Glomerular endothelial cell (primary cell): ENCODE measurements at places on chromosomes 1 and 21. TPM values are rescaled to one million over a fixed set of nuclear protein-coding genes. Genes with fewer than 3 reads are reported as not detected.
A peak's percentile ranks its signal among the peaks of the same experiment; 100 is the strongest.

Gene TLR5
- 0.19 and 0.53 TPM in 2 replicates for total RNA-seq

Gene GIPC2
- total RNA-seq, result 0.15 and 2.0 TPM in 2 replicates

Gene CLCNKB
- not detected in 2 replicates for total RNA-seq

Gene TBX15
- total RNA-seq, result not detected in 2 replicates

Gene ERRFI1
- total RNA-seq, result 59.7 and 63.0 TPM in 2 replicates

Gene AMY2A
- not detected in 2 replicates for total RNA-seq

Gene NR1I3
- total RNA-seq, result not detected in 2 replicates

Gene ALX3
- total RNA-seq, result not detected in 2 replicates

Gene NPL
- total RNA-seq, result 1.8 and 2.7 TPM in 2 replicates

Gene RGS13
- not detected in 2 replicates for total RNA-seq

- DNase-seq, result no peak
Measured at GRCh38 chr1:37722181-37723071, 30.1 kb downstream of the CDCA8 start.

GRCh38 chr1:8423692-8424538 is 106.0 kb downstream of the SLC45A1 start:
- no peak for DNase-seq

- no peak for DNase-seq
Measured at GRCh38 chr1:11842154-11843041, 5.2 kb downstream of the NPPA start.

- no peak for DNase-seq
Measured at GRCh38 chr1:108570128-108570527, 10.2 kb downstream of the EEIG2 start.

DNA sequence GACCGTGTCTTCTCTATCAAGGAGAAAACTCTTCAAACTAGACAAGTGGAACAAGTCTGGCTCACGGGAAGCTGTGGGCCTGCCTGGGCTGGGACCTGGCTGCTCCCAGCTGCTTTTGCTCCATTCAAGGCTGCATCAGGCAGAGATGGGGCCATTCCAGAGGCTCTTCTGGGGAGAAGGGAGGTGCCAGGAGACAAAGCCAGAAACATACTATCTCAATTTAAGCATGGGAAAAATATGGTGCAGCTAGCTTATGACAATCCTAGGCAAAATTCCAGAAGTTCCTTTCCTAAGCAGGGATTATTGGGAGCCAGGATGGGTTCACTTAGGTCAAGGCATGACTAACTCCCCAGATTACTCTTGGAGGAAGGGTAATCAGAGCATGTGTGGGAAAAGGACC is 90.8 kb upstream of the SLC2A1 start:
- no peak for DNase-seq

GRCh38 chr1:248776991-248777390 is 21.4 kb upstream of the LYPD8 start:
- no peak for DNase-seq

DNA sequence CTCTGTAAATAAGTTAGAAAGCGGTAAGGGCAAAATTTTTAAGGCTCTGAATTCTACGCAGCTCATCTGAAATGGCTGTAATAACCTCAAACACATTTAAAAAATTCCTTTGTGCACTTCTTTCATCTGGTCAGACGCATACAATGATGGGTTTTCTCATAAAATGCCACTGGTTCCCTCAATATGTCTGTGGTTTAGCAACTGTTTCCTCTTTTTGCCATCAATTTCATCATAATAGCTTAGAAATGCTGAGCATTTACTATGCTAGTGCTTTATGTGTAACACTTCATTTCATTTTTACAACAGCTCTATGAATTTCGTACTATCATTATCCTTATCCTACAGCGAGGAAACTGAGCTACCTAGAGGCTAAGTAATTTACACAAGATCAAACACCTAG is 35.3 kb upstream of the DMRTA2 start:
- DNase-seq, result no peak

- no peak for DNase-seq
Measured at GRCh38 chr1:153597206-153597605, 15.7 kb downstream of the S100A16 start.

DNA sequence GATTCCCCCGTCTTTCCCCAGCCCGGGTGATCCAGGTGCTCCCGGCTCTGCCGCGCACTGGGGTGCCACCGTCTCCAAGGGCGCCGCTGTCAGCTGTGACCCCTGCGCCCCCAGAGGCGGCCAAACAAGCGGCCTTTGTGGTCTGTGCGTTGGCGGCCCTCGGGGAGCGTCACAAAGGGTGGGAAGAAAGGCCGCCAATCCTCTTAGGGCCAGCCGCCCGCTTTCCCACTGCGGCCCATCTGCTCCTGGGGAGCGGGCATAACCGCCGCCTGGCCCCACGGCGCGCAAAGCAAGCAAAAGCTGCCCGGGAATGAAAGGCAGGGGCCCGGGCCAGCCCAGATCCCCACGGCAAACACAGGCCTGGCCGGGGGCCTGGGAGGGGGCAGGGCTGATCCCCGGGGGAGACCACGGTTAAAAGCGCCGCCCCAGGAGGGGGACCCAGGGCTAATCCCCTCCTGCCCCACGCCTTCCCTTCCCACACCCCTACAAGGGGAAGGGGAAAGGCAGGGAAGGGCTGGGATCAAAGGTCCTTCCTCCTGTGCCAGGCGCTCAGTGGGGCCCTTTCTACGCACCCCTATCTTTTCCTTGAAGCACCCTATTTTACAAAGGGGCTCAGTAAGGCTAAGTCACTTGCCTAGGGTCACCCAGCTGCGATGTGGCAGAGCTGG is 24.0 kb downstream of the C1QB start:
- DNase-seq, result no peak

DNA sequence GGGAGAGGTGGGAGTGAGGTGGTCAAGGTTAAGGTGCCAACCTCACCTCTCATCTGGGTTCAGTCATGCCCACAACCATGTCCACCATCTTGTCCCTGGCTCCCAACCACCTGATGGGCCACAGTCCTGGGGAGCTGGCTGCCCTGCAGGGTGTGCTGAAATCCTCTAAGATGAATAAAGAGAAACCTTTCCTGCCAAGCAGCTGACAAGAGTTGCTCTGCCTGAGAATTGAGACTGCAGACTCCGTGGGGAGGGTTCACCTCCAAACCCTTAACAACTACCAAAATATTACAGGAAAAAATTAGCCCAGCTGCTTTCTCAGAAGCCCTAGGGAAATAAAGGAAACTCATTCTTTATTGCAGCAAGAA is 15.2 kb upstream of the FGR start:
- no peak for DNase-seq

DNA sequence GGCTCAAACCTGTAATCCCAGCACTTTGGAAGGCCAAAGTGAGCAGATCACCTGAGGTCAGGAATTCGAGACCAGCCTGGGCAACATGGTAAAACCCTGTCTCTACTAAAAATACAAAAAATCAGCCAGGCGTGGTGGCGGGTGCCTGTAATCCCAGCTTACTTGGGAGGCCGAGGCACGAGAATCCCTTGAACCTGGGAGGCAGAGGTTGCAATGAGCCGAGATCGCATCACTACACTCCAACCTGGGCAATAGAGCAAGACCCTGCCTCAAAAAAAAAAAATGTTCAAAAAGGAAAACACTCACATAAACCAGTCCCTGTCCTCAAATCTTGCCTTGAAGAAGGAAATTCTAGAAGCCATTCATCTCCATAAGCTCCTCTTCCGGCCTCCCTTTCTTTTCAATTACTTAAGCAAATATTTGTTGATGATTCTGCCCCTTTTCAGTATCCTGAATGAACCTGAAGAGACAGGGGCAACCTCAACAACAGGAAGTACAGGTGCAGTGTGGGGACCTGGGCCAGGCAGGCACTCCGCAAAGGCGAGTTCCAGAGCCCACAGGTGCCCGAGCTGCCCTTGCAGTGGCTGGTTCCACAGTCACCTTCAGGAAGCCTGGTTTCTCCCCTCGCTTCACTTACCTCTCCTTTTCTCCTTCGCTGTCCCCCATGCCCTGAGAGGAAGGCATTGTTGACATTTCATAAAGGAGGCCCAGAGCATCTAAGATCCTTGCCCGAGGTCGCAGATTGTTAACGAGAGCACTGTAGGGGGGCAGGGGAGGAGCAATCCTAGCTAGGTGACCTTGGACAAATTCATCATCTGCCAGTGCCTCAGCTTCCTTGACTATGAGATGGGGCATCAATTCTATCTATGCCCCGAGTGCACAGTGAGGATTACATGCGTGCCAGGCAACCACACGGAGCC is 8.9 kb upstream of the LEFTY1 start:
- no peak for DNase-seq

DNA sequence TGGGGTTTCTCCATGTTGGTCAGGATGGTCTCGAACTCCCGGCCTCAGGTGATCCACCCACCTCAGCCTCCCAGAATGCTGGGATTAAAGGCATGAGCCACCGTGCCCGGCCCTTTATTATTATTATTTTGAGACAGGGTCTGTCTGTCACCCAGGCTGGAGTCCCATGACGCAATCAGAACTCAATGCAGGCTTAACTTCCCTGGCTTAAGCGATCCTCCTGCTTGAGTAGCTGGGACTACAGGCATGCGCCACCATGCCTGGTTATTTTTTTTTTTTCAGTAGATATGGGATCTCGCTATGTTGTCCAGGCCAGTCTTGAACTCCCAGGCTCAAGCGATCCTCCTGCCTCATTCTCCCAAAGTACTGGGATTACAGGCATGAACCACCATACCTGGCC is 47.1 kb upstream of the CITED4 start:
- no peak for DNase-seq

DNA sequence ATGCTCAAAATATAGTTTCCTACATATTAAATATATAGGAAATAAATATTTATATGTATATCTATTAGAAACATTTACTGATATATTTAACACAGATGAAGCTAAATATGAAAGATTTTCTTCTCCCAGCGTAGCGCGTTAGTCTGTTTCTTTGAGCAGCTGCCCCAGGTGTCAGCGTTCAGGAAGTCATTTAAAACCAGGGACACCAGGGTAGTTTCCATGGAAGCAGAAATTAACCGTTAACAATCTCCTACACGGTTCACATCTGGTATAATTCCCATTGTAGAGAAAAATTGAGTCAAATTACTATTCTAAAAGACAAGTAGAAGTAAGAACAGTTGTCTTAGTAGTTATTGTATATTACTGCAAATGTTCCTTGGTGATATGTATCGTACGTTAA is 1443.7 kb downstream of the MRPL39 start:
- no peak for DNase-seq

DNA sequence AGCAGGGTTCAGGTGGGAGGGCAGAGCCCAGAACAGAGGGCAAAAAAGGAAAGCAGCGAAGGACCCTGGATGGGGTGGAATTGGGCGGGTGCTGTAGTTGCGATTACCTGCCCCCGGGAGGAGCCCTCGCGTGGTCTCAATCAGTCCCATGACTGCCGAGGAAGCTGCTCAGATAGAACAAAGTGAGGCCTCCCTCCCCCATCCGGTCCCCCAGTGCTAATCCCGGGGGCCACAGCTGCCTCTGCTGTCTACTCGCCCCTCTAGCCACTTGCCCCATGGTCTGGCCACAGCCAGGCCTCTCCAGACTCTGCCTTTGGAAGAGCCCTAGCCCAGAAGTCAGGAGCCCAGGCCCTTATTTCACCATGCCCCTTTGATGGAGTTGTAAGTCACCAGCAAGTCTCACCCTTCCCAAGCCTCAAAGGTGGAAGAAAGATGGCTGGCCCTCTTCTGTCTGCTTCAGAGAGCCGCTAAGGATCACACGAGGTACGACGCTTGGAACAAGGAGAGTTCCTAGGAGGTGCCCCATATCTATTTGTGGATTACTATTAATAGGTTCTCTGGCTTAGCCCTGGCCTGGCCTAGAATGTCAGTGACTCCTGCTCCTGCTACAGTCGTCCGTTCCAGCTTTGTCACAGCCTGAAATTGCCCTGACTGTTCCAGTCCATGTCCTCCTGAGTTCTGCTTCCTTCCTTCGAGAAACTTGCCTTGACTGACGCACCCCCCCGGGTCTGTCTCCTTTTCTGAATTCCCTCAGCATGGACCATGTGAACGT is 16.4 kb downstream of the ECHDC2 start:
- DNase-seq, result no peak

- DNase-seq, result no peak
Measured at GRCh38 chr1:103492003-103492625, 33.4 kb upstream of the RNPC3 start.

DNA sequence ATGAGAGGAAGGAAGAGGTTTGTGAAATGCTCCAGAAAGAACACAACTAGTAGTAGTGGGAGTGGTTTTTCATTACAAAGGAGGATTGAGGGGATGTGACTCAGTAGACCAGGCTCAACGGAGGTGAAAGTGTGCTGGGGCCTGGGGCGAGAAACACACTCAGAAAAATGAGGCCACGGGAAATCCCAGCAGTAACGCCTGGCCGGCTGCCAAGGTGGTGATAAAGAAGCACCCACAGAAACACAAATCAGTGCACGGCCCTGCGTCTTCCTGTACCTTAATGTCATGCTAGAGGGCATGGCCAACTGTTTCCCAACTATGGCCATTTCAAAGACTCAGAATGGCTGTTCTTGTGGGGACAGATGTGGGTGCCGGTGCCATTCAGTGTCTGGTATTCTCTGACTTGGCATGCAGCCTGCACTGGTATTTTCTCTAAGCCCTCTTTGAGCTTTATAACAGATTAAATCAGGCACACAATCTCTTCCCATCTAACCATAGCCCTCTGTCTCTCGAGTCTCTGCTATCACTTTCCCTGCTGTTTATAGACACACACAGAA is 38.2 kb downstream of the URB2 start:
- no peak for DNase-seq

DNA sequence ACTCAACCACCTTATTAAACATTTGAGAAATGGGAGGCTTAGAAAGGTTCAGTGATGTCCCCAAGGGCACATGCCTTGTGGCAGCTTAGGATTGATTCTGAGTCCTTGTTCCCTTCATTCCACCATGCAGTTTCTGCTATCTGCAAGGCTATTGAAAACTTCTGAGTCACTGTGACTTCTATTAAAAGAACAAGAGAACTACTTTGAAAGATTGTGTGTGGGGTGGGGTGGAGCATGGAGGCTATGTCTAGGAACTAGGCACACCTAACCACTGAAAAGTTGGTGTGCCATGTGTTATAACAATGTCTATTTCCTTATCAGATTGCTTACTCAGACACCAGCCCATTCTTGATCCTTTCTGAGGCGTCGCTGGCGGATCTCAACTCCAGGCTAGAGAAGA is 10.8 kb downstream of the MTARC1 start:
- DNase-seq, result no peak

- DNase-seq, result no peak
Measured at GRCh38 chr1:205945069-205945468, 1.8 kb upstream of the SLC26A9 start.

GRCh38 chr1:223845810-223846682 is at the start of gene TP53BP2:
TSS of gene TP53BP2 (minus strand) at chr1:223845947. CDS start at chr1:223845680, 267 bp downstream.
- DNase-seq, result no peak

GRCh38 chr1:60563777-60564535 is 490.4 kb upstream of the C1orf87 start:
- no peak for DNase-seq

GRCh38 chr1:93722081-93723031 is 40.7 kb upstream of the BCAR3 start:
- DNase-seq, result peak; percentile 47

DNA sequence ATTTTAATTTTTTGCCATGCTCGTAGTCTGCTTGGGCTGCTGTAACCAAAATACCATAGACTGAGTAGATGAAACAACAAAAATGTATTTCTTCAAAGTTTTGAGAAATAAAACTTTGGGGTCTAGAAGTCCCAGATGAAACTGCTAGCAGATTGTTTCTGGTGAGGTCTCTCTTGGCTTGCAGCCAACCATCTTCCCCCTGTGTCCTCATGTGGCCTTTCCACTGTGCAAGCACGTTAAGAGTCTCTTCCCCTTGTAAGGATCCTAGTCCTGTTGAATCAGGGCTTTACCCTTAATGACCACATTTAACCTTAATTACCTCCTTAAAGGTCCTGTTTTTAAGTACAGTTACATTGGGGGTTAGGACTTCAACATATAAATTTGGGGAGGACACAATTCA is 86.6 kb downstream of the PTBP2 start:
- DNase-seq, result peak; percentile 5

- no peak for DNase-seq
Measured at GRCh38 chr21:41650526-41651145, 116.2 kb downstream of the RIPK4 start.

- no peak for DNase-seq
Measured at GRCh38 chr1:214623430-214623829, 20.4 kb downstream of the CENPF start.
